ENCODE measurements at places on chromosomes 1 and 21.

- no peak for DNase-seq
Observed at GRCh38 chr1:181551754-181552153, 68.4 kb downstream of the CACNA1E start.

DNA sequence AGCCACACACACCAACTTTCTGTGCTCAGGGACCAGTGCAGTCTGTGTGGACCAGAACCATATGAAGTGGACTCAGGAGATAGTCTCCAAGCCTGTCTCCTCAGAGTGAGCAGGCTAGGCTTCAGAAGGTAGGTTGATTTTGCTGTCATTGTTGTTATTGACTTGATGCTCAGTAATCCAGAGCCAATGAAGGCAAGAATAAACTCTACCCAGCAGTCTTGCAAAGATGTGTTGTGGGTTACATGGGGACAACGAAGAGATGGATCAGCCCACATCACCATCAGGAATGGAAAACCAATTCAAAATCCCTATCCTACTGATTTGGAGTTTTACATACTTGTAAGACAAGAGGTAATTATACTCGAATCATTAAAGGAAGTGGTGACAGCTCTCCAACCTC, 37.4 kb downstream of the PHC2 start:
- no peak for DNase-seq

GRCh38 chr1:97254731-97255463, 533.3 kb downstream of the PTBP2 start:
- DNase-seq, result no peak

DNA sequence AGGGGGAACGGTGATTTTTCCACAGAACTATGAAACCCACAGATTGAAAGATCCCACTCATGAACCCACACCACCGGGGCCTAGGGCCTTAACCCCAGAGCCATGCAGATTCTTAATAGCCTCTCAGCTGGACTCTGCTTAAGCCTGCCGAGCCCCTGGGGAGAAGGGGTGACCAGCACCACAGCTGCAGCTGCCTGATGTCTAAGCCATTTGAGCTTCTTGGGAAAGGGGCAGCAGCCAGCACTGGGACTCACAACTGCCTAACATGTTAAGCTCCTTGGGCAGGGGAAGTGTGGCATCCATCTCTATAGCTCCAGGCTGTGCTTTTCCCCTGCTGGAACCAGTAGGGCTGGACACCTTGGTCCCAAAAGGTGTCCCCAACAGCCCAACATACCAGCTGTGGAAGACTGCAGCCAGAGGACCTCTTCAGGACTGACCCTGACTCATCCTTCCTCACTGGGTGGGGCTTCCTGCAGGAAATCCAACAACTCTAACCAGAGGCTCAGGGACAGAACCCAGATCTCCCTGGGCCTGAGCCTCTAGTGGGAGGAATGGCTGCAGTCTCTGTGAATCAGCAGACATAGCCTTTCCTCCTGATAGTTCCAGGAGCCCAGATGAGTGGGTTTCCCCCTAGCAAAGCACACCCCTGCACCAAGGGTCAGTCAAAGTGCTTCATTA, 34.6 kb upstream of the FMO3 start:
- no peak for DNase-seq

Data from iPS DF 6.9 (cell line).